ENCODE measurements at places on chromosomes 16 and 17.

DNA sequence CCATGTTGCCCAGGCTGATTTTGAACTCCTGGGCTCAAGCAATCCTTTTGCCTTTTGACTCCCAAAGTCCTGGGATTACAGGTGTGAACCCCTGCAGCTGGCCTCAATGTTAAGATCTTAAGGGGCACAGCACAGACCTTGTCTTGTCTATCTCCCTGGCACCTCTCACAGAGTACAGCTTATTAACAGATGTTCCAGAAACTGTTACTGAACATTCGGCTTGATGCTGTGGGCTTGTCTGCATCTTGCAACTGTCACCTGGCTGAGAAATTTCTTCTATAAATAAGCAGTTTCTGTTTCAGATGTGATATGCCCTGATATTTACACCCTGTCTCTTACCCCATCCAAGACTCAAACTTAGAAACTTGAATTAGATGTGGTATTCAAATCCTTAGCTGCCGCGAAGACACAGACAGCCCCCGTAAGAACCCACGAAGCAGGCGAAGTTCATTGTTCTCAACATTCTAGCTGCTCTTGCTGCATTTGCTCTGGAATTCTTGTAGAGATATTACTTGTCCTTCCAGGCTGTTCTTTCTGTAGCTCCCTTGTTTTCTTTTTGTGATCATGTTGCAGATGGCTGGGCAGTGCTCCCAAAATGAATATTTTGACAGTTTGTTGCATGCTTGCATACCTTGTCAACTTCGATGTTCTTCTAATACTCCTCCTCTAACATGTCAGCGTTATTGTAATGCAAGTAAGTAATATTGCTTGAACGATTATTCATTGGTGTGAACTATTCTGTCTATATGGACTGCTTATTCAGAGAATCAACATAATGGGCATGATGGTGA lies at the start of gene TNFRSF17:
TSS of gene TNFRSF17 (plus strand) at position 450 of the 791 bp plus-strand sequence. CDS start at position 565, 115 bp downstream.
- no peak for DNase-seq

- no peak for DNase-seq
Measured at GRCh38 chr17:34400301-34400931, 37.4 kb upstream of the CCL1 start.

- no peak for DNase-seq
Measured at GRCh38 chr17:50588391-50589049, 28.0 kb downstream of the CACNA1G start.

- no peak for DNase-seq
Measured at GRCh38 chr17:28480799-28481571, 7.5 kb downstream of the SLC13A2 start.

DNA sequence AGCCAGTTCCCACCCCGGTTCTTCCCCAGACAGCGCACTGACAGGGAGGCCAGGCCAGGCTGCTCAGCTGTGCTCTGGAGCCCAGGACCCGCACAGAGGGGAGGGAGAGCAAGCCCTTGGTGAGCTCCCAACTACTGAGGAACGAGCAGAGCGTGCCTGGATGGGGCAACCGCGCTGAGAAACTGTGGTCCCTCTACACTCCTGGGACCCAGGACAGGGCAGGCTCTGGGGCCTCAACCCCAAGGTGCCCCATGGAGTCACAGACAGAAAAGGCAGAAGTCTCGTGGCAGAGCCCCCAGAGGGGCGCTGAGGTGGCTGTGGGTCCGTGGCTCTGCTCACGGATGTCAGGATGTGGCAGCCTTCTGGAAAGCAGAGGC lies 16.3 kb downstream of the SLX4 start:
- no peak for DNase-seq

DNA sequence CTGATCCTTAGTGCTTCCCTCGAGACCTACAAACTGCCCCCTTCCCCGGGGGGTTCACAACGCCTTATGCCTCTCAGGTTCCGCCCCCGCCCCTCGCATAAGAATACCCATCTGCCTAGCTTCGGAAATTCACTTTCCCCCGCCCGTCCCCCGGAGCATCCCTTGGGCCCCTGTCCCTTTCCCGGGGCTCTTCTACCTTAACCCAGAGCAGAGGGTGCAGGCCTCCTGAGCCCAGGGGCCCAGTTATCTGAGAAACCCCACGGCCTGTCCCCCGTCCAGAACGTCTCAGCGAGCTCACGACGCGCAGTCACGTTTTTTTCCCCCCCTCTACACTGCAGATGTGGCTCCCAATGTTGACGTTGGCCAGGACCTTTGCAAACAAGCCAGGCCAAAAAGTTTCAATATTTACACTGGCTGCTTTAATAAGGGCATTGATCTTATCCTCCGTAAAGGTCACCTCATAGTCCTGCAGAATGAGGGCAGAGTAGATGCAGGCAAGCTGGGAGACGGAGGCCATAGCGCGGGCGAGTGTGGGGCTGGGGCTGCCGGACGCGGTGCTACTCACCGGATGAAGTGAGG lies 1.4 kb upstream of the NBR1 start:
- no peak for DNase-seq

- DNase-seq = no peak
Measured at GRCh38 chr16:9332574-9333148, 241.2 kb downstream of the HAPSTR1 start.

GRCh38 chr17:79831265-79832217 lies 7.7 kb downstream of the CBX4 start:
- DNase-seq = no peak

DNA sequence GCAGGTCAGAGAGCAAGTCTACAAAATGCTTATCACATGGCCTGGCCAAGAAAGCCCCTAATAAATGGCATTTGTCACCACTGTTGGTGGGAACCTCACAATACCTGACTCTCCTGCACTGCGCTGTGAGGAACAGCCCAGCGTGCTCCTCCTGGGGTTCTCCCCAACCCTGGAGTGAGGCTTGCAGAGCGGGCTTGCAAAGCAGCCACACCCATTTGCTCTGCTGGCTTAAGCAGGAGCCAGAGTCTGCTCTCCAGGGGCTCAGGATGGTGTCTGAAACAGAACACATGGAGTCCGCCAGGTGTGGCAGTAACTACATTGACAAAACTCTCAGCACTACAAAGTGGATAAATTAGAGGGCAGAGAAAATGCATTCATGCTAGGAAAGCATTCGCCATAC lies 331.0 kb upstream of the CCL2 start:
- DNase-seq = no peak

GRCh38 chr16:48481772-48482171 lies 96.6 kb upstream of the SIAH1 start:
- no peak for DNase-seq

DNA sequence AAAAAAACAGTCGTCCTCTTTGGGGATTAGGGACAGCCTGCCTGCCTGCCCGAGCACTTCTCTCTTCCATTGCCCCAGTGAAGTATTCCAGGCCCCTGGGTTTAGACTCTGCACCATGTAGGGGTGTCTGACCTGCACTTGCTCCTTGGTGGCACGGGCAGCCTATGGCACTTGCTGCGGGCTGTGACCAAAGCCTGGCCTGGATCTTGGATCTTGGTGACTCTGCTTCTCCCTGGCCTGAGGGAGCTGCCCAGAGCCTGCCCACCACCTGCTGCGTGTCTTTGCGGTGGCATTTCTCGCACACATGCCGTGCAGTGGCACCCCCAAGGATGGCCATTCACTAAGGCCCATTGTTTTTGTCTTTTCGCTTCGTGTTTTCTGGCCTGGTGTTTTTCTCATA lies 6.1 kb upstream of the STH start:
- no peak for DNase-seq

- no peak for DNase-seq
Measured at GRCh38 chr16:84643180-84643583, 5.1 kb upstream of the KLHL36 start.

- no peak for DNase-seq
Measured at GRCh38 chr17:70123193-70123592, 46.1 kb upstream of the KCNJ2 start.
